ENCODE measurements at places on chromosomes 7 and 10.
A peak's percentile ranks its signal among the peaks of the same experiment; 100 is the strongest.

- no peak for DNase-seq
These were observed 10.9 kb downstream of the CTTNBP2 start for GRCh38 chr7:117862378-117862777.

DNA sequence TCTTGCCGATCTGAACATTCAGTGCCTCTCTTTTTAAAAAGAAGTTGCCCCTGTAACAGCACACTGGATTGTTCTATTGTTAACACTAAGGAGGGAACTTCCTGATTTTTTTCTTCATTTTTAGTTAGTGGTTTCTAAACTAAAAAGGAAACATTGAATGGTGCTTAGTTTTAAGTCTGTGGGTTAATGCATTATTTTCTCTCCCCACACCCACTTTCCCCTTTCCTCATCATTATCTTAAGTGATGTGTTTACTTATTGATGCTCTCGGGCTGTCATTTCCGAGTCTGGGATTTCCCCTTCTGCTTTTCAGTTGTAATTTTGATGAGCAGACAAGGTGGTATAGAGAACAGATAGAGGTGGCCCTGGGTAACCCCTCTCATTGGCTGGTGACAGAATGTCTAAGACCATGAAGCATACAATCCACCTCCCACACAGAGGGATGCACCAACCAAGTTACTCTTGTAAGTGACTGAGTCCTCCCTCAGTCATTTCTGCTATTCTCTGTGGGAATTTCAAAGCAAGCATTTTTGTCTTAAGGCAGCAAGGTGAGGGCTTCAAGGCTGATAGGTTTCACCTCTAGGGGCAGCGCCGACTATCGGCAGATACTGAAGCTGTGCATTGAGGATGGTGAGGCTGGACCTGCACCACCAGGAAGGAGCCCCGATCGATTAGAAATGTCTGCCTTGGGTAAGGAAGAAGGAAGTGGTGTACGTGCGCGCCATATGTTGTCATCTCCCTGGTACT, 49.5 kb downstream of the CHN2 start:
- no peak for DNase-seq

DNA sequence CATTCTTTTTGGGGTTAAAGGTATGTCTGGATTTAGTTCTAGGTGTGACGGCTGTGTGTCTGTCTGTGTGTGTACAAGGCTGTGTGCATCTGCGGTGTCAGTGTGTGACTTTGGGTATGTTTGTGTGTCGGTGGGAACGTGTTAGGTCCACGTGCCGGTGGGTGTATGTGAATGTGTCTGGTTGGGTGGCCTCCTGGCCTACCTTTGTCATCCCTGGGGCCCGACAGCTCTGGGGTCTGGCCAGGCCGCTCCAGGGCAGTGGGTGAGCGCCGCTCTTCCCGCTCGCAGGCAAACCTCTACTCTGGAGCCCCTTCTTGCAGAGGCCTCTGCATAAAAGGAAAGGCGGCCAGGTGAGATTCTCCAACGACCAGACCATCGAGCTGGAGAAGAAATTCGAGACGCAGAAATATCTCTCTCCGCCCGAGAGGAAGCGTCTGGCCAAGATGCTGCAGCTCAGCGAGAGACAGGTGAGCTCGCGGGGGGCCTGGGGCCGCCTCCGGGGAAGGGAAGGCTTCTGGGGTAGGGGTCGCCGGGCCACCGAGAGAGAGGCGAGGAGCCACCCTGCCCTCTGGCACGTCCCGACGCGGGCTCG, 2.4 kb downstream of the HHEX start:
- DNase-seq, result no peak

DNA sequence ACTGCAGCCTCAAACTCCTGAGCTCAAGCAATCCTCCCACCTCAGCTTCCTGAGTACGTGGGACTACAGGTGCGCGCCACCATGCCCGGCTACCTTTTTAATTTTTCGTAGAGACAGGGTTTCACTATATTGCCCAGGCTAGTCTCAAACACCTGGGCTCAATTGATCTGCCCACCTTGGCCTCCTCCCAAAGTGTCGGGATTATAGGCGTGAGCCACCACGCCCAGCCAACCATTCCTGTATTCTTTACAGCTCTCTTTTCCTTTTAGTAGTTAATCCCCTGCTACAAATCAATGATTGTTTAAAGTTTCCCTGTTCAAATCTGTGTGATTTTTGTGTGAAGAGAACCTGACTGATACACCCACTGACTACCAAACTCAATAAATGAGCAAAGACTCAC, 75.4 kb upstream of the SVIL start:
- no peak for DNase-seq

GRCh38 chr10:124319926-124320391, 98.8 kb downstream of the OAT start:
- peak; percentile 90 for DNase-seq

DNA sequence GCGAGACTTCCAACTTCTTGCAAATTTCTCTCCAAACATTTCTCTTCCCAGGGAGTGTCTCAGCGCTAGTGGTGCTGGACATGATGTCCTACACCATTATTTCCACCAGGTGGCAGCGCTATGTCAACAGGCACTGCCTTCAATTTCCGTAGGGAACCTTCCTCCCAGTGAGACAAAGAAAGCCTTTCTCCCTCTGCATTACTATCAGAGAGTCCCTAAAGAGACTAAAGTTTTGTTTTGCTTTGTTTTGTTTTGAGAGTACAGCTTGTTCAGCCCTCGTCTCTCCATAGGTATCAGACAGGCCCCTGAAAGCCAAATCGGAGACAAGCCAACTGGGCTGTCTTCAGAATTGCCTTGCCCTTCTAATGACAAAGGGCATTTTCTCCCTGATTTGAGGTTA, 44.2 kb upstream of the GGCT start:
- DNase-seq, result no peak

DNA sequence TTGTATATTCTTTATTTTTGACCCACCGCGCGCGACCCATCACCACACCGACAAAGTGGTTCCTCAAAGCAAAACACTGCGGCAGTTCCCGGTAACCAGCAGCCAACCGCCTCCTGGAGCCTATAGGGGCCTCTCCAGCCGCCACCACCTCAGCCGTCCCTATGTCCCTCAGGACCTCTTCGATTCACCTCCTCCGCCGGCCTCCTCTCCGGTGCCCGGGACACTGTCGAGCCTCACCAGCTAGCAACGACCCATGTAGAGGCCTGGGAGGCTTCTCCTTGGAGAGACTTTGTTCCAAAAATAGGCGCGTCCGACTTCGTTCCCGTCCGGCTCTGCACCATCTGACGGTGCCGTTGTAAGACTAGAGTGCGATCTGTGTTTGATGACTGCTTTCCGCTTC, 158.8 kb downstream of the HGF start:
- no peak for DNase-seq

DNA sequence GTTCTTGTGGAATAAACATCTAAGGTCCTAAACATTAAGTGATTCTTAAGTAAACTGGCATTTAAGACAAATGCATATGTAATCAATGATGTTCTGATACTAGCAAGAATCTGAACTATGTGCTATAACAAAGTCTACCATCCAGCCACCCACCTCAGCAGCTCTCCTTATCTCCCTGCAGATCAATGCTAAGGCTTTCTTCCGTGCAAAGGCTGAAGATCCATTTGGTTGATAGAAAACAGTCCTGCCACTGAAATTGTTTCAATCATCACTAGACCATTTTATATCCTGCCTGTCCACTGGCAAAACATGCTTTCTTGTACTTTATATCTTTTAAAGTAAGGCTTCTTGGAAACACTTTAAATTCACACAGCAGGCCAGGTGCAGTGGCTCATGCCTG, 6.3 kb upstream of the SMKR1 start:
- DNase-seq, result no peak

GRCh38 chr10:129161150-129161549, 305.9 kb upstream of the MGMT start:
- no peak for DNase-seq

DNA sequence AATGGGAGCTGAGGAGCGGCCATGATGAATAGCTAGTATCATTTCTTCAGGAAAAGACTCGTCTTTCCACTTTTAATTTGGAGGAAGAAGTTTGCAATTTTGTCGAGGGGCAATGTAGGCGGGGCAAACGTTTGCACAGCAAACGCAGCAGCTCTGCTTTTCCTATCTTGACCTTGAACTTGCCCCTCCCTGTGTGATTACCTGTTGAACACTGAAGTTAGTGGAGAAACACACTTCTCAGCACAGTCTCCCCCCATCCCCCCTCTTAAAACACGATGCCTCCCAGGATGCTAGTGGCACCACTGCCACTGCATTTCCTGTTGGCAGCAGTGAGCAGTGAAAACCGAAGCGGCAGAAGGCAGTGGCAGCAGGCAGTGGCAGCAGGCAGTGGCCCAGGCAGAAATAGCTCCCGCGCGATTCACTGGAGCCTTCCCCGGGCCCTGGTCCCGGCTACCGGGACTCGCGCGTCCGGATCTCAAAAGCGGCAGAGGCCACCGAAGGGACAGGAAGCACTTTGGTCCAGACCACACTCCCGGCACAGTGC, at the start of gene EPDR1:
TSS of gene EPDR1 (plus strand) at position 336 of the 544 bp plus-strand sequence. CDS start 300 bp downstream, outside the sequence.
- DNase-seq, result peak; percentile 75

DNA sequence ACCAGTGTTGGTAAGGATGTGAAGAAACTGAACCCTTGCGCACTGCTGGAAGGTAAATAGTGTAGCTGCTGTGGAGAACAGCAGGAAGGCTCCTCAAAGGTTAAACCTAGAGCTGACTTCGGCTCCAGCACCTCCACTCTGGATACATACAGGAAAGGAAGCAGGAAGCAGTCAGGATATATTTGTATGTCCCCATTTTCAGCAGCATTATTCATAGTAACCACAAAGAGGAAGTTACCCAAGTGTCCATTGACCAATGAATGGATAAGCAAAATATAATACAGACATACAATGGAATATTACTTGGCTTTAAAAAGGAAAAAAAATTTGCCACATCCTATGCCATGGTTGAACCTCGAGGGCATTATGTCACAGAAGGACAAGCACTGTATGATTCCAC, 15.0 kb downstream of the RET start:
- no peak for DNase-seq

DNA sequence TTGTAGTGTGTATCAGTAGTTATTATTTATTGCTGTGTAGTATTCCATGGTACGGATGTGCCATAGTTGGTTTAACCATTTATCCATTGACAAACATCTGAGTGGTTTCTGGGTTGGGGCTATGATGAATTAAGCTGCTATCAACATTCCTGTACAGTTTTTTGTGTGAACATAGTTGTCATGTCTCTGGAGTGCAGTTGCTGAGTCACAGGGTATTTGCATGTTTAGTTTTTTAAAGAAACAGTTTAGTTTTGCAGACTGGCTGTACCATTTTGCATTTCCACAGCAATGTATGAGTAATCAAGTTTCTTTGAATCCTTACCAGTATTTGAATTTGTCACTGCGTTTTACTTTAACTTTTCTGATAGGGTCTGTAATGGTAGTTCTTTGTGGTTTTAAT, 516.7 kb upstream of the CELF2 start:
- no peak for DNase-seq

DNA sequence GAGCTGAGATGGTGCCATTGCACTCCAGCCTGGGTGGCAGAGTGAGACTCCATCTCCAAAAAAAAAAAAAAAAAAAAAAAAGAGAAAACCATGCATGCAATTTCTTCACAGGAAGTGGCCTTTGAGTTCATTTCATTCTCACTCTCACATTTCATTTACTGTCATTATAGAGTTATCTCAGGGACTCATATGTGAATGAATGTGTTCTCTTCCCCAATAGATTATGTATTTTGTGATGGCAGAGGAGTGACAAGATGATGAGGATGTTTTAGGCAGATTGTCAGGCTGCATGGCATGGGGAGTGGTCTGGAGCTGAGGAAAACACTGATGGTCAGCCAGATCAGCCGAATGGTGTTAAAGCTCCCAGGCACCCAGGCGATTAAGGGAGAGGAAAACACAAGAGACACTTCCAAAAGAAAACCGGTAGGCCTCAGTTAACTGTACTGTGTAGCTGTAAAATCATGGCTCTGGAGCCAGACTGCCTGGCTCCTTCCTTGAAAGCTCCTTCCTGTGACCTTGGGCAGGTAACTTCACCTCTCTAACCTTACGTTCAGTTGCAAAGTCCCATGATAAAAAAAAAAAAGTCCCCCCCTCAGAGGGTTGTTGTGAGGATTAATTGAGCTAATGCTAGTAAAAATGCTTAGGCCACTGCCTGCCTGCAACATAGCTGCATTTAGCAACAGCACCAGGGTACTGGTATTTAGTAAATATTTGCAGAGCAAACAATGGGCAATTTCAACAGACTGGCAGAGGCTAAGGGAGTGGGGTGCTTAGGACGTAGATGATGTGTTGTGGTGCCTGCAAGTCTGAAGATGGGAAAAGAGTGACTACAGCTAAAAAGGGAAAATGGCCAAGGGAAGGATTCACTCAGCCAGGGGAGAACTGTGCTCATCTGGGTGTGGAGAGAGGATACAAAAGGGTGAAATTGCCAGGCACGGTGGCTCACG, 6.9 kb downstream of the FRAT2 start:
- no peak for DNase-seq

DNA sequence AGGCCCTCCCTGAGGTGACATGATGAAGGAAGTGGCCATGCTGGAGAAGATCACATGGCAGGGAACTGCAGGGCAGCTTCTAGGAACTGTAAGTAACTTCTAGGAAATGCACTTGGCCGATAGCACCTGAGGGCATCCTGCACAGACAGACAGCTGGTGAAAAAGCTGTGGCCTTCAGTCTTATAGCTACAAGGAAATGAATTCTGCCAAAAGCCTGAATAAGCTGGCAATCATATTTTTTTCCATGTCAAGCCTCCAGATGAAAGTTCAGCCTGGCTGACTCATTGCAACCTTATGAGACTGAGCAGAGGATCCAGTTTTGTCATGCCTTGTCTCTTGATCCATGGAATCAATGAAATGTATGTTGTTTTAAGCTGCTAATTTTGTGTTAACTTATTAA, 91.1 kb upstream of the CACNA2D1 start:
- DNase-seq, result no peak

DNA sequence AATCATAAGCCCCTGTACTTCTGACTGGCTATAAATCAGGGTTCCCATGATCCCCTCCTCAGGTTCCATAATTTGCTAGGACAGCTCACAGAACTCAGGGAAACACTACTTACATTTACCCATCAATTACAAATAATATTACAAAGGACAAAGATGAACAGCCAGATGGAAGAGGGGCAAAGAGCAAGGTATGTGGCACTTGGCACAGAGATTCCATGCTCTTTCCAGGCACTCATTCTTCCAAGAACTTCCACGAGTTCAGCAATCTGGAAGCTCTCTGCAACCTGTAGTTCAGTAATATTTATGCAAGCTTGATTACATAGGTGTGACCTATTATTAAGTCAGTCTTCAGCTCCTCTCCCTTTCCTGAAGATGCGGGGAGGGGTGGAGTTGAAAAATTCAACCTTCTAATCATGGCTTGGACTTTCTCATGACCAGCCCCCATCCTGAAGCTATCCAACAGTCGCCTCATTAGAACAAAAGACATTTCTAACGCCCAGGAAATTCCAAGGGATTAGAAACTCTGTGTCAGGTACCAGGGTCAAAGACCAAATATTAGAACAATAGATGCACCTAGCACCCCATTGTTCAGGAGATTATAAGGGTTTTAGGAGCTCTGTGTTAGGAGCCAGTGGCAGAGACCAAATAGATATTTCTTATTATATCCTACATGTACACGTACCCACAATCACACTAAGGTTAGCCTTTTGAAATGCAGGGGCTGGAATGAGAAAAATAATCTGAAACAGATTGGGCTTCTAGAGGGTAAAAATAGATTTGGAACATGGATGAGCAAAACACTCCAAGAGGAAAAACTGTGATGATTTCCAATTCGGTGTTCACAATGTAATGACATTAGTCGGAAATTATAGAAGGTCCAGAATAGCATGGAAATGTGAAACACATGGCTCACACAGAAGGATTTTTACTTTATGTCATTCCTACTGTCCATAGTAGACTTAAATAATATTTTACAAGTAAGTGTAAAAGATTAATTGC, 7.0 kb downstream of the ANKMY2 start:
- DNase-seq, result no peak
